ENCODE measurements at places on chromosomes 3 and 15.

DNA sequence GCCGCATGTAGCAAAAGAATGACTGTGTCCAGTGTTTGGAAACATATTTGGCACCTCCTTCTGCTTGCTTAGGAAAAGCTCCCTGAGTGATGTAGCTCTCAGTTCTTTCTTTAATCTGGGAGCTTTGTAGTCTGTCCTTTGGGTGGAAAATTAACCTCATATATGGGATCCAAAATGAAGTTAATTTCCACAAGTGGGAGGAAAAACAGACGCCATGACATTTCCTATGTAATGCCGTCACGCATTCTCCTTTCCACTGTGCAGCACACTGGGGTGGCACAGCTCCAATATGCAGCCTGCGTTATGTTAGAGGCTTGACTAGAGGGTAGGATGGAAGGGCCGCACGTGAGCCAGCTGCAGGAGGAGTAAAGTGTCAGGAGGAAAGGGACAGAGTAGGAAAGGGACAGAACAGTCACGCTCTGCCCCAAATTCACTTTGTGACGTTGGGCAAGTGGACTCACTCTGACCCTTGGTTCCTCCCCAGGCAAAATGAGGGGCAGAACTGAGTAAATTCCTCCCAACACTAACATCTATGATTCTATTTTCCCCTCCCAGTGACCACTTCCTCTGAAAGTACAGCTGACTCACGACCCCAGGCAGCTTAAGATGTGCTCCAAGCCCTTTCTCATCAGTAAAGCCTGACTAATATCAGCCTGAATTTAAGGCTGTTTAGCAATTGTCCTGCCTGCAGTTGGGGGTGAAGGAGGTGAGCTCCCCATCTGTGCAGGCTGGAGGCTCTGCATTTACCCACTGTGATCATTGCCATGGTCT, 176.5 kb upstream of the PFN2 start:
- DNase-seq, result no peak

- no peak for DNase-seq
These were observed 32.3 kb downstream of the CACNA1D start for GRCh38 chr3:53526704-53527055.

DNA sequence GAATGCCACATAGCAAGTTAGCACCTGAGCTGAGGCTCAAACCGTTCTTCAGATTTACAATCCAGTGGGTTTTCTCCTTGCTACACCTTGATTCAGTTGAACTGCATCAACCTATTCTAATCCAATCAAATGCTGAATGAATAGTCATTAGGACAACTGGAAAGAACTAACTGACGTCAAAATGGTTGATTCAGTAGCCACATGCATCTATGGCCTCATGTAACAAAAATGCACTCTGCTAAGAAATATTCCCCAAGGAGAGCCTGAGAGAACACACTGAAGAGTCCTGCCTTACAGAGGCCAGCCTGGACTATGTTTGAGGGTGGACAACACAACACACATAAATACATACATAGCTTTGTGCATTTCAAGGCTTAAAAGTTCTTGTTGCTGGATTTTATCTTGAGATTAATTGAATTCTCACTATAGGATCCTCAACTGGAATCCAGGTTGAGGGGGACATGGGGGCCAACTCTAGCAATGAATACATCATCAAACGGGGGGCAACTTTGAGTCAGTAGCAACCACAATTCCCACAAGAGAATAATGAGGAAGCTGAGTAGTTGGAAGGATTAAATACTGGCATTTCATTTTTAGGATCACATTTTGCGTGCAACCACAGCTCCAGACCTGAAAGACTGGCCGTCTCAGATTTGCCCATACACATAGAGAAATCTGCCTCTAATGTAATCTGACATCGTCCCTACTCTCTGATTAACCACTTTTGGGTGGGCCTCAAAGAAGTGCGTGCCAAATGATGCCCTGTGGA, 280.2 kb upstream of the ICE2 start:
- DNase-seq, result no peak

DNA sequence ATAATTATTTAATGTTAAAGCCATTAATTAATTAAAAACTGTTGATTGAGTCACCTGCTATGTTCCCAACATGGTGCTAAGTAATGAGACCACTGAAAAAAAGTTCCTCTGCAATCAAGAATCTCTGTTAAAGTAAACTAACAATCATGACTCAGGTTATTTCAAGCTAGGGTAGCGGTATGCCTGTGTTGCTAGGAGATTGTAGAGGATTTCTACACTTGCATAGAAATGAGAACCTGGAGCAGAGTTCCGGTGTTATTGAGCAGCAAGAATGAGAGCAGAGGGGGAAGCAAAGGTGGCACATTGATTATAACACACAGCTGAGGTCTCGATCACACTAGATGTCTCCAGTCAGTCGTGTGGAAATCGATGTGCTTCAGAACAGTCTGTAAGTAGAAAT, 41.4 kb downstream of the C3orf85 start:
- no peak for DNase-seq

DNA sequence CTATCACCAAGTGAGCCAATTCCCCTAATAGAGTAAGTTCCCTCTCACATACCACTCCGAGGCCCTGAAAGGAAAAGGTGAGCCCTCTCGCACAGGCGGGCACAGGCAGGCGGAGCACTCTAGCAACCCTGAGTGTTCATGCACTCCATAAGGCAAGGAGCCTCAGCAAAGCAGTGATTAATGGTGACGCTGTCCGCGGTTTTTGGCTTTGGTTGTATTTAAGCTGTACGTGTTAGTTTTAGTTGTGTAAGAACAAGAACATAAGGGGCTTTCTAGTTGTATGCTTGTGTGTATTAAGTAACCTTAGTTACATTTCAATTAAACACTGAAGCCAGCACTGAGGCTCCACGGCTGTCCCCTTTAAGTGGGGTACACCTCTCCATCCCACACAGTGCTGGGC, 33.1 kb downstream of the KLHL25 start:
- DNase-seq, result no peak

- DNase-seq, result no peak
These were observed 314.4 kb downstream of the MECOM start for GRCh38 chr3:169348929-169349621.

GRCh38 chr15:31239409-31239808, 87.2 kb upstream of the KLF13 start:
- DNase-seq, result no peak

- DNase-seq, result no peak
These were observed 218.8 kb downstream of the PLCL2 start for GRCh38 chr3:17103579-17103978.

DNA sequence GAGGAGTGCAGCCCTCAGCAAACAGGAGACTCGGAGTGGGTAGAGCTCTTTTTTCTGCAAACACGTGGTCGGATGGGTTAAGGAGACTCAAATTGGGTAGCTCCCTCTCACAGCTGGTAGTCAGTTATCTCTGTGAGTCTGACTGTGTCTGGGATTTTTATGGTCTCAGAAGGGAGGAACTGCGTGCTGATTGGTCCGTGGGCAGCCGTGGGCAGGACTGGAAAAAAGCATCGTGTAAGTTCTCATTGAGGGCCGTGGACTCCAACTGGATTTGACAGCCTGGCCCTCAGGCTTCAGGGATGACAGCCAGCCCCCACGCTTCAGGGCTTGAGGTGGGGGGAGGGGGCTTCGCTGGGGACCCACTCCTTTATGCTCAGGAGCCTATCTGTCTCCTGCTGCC, 463.9 kb downstream of the EPHA3 start:
- DNase-seq, result peak; percentile 11

- no peak for DNase-seq
These were observed 353.6 kb downstream of the CLSTN2 start for GRCh38 chr3:140288595-140288994.

GRCh38 chr3:134640872-134641470, 9.9 kb downstream of the KY start:
- no peak for DNase-seq
